BE2C (cell line): ENCODE measurements at places on chromosomes 12 and 14.
A peak's percentile ranks its signal among the peaks of the same experiment; 100 is the strongest.

DNA sequence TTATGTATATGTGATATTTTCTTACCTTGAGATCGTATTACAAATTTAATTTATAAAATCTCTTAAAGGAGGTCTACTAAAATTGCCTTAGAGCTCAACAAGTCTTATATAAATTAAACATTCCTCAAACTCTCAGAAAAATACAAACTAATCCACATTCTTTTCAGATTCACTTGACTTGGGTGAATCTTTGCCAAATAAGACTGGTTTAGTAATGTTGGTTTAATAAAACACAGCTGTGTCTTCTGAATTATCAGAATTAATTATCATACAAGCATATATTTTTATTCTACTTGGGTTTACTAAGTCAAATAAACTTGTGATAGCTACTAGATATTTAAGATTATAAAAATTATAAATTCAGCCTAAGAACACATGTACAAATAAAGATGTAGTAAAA, 13.3 kb downstream of the GLIPR1L2 start:
- no peak for DNase-seq

- DNase-seq, result peak; percentile 96
Observed at GRCh38 chr12:133181238-133181959, at the start of gene ZNF268. TSS of gene ZNF268 (plus strand) at chr12:133181495. CDS start at chr12:133181998, 503 bp downstream.

GRCh38 chr14:84468153-84468552, 1061.8 kb upstream of the FLRT2 start:
- DNase-seq, result no peak

DNA sequence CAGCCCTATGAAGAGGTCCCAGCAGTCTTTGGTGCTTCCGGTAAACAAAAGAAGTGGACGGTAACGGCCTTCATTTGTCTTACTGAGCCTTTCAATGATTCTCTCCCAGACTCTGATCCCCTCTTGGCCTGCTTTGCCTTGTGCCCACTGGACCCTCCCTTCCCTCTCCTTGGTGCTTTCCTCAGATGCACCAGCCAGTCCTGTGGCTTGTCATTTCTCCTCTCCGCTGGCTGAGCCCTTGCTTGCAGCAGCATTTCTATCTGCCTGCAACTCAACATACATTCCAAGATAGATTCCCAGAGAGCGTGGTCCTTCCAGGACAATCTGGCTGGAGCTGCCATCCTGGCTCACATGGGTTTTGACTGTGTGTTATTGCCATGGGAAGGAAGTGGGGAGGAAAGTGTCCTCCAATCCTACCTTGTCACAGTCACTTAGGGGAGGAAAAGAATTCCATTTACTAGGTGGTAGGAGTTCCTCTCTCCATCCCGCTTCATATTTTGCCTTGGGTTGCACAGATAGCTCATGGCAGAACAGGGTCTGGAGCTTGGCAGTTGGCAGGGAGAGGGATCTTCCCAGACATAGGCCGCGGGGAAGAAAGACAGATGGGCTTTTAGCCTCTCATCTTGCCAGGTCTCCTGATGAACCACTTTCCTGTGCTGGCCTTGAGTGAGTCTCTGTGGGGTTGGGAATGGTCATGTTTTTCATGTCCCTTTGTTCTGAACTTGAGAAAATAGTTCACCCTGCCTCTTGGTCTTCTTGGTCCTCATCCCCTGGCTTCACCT, 92.8 kb upstream of the KCNA1 start:
- no peak for DNase-seq

GRCh38 chr12:12396694-12397093, 39.8 kb downstream of the BORCS5 start:
- no peak for DNase-seq

GRCh38 chr12:9351136-9351535, 142.9 kb upstream of the PZP start:
- DNase-seq, result no peak

GRCh38 chr14:73424453-73424852, 33.9 kb downstream of the NUMB start:
- DNase-seq, result no peak

DNA sequence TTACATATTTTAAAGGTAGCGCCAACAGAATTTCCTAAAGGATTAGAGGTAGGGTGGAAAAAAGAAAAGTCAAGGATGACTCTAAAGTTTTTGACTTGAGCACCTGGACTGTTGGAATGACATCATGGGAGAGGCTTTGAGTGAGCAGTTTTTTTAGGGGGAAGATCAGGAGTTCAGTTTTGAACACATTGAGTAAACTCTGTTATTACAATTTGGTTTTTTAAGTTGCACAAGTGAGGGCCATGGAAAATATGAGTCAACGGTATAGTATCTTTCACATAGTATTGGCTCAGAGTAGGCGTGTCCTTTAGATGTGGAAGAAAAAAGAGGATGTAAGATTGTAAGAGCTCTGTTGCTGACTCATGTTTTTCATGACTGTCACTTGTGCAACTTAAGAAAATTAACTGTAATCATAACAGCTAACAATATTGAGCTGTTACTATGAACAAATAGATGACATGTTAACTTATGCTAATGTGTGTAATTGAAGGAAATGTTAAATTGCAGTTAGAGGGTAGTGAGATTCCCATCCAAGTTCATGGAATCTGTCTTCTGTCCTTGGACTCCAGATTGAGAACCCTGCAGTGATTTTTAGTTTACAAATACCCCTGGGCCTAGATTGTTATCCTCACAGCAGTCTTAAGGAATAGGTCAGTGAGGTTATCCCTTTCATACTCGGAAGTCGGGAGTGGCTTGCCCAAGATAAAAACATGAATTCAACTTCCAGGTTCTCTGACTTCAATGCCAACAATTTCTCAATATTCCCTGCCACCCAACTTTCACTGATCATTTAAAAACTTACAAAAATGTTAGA, 48.2 kb upstream of the ATP2B1 start:
- no peak for DNase-seq

GRCh38 chr12:11039171-11039570, 8.0 kb upstream of the TAS2R31 start:
- no peak for DNase-seq

DNA sequence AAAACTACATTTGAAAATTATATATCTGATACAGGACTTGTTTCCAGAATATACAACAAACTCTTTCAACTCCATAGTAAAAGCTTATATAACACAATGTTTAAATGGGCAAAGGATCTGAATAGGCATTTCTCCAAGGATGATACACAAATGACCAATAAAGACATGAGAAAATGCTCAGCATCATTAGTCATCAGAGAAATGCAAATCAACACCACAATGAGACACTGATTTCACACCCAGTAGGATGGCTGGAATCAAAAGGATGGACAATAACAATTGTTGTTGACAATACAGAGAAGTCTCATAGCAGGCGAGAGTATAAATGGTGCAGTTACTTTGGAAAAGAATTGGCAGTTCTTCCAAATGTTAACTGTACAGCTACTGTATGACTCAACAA, 394.9 kb downstream of the BCL11B start:
- no peak for DNase-seq

- no peak for DNase-seq
Observed at GRCh38 chr12:14921218-14921617, 17.1 kb downstream of the ERP27 start.
